Naive B cell (primary cell): ENCODE measurements at places on chromosomes 2 and 18.

DNA sequence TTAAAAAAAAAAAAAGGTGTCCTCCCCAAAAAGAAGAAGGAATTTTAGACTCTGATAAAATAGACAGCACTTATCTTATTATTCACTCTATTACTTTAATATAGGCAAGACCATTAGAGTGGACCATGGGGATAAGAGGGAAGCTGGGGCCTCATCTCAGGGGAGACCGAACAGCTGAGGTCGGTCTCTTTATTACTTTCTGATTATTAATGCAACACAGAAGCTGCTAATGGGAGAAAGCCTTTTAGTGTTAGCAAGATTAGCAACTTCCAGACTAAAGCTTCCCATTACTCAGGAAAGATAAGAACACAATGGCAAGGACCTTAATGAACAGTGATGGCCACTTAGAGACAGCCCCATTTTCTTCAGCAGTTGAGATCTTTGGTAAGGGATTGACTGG, 135.5 kb downstream of the TMEFF2 start:
- no peaks in the 10 kb centered on the region for H3K27me3 ChIP-seq
- H3K4me3 ChIP-seq, result no peak overlapping the region
- no peaks in the 10 kb centered on the region for H3K36me3 ChIP-seq
- H3K4me1 ChIP-seq, result no peaks in the 10 kb centered on the region
- no peak for DNase-seq

GRCh38 chr18:63433334-63433866, 11.1 kb upstream of the VPS4B start:
- H3K4me1 ChIP-seq, result no peaks in the 10 kb centered on the region
- no peak for DNase-seq
- H3K36me3 ChIP-seq, result no peaks in the 10 kb centered on the region
- H3K4me3 ChIP-seq, result no peak overlapping the region

DNA sequence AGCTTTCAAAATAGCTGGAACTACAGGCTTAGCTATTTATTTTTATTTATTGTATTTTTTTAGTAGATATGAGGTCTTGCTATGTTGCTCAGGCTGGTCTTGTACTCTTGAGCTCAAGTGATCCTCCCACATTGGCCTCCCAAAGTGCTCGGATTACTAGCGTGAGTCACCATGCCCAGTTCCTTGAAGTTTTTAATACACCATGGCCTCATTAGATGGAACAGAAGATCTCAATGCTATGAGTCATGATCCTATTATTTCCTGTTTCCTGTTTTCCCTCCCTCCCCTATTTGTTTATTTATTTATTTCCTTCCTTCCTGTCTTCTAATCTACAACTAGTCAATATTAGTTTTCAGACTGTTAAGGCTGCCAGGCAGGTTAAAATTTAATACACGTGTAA, 309.0 kb downstream of the CMPK2 start:
- H3K4me1 ChIP-seq, result no peaks in the 10 kb centered on the region
- no peak for DNase-seq
- H3K27me3 ChIP-seq, result no peaks in the 10 kb centered on the region
- H3K4me3 ChIP-seq, result no peak overlapping the region
- no peaks in the 10 kb centered on the region for H3K36me3 ChIP-seq

DNA sequence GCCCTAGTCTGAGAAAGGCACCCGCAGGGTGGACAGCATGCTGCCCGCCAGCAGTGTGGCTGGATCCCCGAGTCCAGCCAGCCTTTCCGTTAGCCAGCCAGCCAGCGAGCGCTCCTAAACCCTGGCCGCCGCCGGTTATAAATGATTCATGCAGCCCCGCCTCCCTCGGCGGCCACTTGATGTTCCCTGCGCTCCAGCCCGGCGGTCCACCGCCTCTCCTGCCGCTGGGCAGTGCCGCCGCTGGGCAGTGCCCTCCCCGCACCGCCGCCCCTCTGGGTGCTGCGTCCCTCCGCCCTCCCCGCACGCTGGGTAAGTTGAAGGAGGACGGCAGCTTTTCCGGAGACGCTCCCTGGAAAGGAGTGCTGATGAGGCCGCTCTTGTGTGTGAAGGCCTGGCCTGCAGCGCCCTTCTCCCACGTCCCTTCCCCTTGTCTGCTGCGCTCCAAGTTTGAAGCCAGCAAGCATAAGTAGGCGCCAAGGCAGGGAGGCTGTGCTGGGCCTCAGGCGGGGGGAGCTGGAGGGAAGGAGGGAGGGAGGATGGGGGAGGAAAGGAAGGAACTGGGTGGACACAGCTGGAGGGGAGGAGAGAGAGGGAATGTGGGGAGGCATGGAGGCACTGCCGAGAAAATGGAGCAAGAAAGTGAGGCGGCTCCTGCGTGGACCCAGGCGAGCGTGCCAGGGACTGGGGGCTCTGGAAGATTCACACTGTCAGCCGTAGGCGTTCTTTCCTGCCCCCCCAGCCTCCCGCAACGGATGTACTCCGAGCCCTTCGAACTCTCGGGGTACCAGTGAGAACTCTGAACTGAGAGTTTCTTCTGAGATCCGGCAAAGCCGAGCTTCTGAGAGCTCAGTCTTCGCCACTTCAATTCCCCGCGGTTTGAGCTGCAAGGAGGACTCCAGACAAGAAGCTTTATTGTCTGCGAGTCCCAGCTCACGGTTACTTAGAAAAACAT, 131.9 kb downstream of the GLI2 start:
- H3K27ac ChIP-seq, result no peak overlapping the region
- H3K4me3 ChIP-seq, result no peak overlapping the region
- peaks cover 48% of the 10 kb centered on the region for H3K27me3 ChIP-seq

- DNase-seq, result no peak
- no peaks in the 10 kb centered on the region for H3K36me3 ChIP-seq
- H3K27ac ChIP-seq, result no peak overlapping the region
- peaks cover 55% of the 10 kb centered on the region for H3K27me3 ChIP-seq
Observed at GRCh38 chr2:196589419-196589818, 50.1 kb upstream of the CCDC150 start.

DNA sequence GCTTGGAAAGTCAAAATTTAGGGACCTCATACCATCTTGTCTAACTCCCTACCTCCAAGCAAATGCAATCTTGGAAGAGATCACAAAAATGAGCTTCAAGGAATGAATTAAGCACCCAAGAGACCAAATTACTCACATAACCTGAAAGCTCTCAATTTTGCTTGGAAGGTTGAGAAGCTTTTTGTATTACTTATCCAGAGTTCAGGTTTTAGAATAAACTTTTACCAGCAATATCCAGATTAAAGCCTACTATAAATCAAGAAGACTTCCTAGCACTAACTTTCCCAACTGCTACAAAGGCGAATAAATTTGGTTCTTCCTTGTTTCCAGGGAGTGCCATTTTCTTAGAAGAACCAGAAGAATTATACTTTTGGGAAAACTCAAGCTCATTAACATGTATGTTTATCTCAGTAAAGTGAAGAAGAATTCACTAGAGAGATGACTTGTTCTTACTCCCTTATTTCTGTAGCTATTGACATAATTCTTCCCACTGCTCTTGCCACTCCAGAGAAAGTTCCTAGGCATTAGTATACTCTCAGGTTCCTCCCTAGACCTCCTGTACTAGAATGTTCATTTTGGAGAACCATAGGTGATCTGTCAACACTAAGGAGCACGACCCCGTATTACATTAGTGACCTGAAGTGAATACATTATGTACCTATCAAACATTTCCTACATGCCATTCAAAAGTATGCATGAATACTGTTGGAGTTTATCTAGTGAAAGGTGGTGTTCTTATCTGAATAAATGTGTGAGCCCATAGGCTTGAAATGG, 18.0 kb upstream of the STPG4 start:
- peaks cover 74% of the 10 kb centered on the region for H3K4me1 ChIP-seq
- H3K4me3 ChIP-seq, result peak overlapping the region; percentile 99
- H3K36me3 ChIP-seq, result no peaks in the 10 kb centered on the region

DNA sequence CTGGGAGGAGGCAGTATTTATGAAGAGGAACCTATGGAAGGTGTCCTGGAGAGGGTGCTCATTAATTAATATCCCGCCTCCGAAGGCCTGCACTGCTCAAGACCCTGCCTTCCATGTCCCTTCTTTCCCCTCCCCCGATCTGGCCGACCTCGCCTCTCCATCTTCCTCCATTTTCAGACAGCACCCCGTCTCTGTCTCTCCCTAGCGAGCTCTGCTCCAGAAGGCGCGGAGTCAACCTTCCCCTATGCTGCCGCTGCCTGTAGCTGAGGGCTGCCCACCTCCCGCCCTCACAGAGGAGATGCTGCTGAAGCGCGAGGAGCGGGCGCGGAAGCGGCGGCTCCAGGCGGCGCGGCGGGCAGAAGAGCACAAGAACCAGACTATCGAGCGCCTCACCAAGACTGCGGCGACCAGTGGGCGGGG, 1.1 kb upstream of the WBP1 start:
- peak overlapping the region; percentile 99 for H3K27ac ChIP-seq
- peaks cover 63% of the 10 kb centered on the region for H3K4me1 ChIP-seq
- no peaks in the 10 kb centered on the region for H3K27me3 ChIP-seq
- no peaks in the 10 kb centered on the region for H3K36me3 ChIP-seq
- H3K4me3 ChIP-seq, result peak overlapping the region; percentile 99

- no peak overlapping the region for H3K27ac ChIP-seq
- peaks cover 86% of the 10 kb centered on the region for H3K4me1 ChIP-seq
- H3K4me3 ChIP-seq, result peak overlapping the region; percentile 45
- no peak for DNase-seq
Observed at GRCh38 chr18:51038110-51038509, 8.1 kb downstream of the SMAD4 start.

DNA sequence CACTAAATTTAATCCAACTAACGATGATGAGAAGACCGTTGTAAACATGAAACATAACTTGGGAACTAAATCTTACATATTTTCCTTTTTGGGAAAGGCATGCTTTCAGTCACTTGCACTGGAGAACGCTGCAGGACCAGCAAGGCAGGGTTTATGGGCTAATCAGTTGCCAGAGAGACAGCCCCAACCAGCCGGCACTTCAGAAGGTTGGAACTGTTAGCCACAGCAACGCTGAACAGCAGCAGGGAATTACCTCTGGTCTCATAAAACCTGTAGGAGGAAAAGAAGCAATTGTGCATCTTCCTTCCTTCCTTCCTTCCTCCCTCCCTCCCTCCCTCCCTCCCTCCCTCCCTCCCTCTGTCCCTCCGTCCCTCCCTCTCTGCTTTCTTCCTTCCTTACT, 33.9 kb upstream of the SIX2 start:
- H3K4me1 ChIP-seq, result no peaks in the 10 kb centered on the region
- H3K4me3 ChIP-seq, result no peak overlapping the region
- no peaks in the 10 kb centered on the region for H3K36me3 ChIP-seq
- DNase-seq, result no peak
- H3K27ac ChIP-seq, result no peak overlapping the region
- peaks cover 43% of the 10 kb centered on the region for H3K27me3 ChIP-seq

GRCh38 chr2:241932899-241933178, 63.3 kb downstream of the RTP5 start:
- H3K27ac ChIP-seq, result no peak overlapping the region
- no peaks in the 10 kb centered on the region for H3K4me1 ChIP-seq

- no peak overlapping the region for H3K4me3 ChIP-seq
- H3K27ac ChIP-seq, result no peak overlapping the region
- no peak for DNase-seq
- H3K36me3 ChIP-seq, result no peaks in the 10 kb centered on the region
Observed at GRCh38 chr2:155689791-155690190, 642.7 kb downstream of the NR4A2 start.

DNA sequence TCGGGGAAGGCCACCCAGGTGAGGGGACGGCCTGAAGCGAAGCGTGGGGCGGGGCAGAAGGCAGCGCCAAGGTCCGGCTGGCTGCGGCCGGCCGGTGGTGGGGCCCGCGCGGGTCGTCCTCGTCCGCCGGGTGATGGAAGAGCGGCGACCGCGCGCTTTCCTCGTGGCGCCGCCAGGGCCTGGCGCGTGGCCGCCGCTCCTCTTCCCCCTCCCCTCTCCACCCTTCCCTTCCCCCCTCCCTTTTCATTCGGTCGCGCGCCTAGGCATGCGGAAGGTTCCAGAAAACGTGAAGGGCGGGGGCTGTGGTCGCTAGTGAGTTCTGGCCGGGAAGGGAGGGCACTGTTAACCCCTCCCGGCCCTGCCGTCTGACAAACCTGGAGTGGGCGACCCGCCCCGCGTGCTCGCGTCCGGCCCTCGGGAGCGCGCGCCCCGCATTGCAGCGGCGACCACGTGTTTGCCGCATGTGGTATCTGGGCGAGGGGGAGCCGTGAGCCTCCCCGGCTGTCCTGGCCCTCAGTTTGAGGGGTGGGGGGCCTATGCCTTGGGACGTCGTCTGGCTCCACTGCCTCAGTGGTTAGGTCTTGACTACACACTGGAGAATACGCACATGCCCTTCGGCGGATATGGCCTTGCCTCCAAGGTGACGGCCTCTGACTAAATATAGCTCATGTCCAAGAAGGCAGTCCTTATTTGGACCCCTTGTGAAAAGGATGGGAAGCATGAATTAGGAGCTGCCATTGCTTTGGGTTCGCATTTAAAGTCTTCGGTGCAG, 579 bp downstream of the MAT2A start:
- peak overlapping the region; percentile 80 for H3K27ac ChIP-seq
- H3K27me3 ChIP-seq, result no peaks in the 10 kb centered on the region

DNA sequence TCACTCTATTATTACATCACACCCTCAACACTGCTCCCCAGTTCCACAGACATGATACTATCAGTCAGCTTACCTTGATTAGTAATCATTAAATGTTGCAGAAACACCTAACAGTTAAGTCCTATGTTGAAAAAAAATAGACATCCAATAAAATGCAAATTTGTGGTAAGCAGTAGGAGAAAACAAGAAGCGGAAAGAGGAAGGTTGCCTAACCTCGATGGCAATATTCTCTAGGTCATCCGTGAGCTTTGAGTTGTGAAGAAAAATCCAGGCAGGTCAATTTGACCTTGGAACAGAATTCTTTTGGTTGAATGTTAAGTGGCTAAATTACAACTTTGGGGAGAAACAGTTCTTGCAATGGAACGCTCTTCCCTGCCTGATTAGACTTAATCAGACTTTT, 264.4 kb downstream of the AFF3 start:
- no peaks in the 10 kb centered on the region for H3K27me3 ChIP-seq
- H3K36me3 ChIP-seq, result peaks cover 38% of the 10 kb centered on the region
- DNase-seq, result no peak
- H3K4me1 ChIP-seq, result peaks cover 58% of the 10 kb centered on the region

DNA sequence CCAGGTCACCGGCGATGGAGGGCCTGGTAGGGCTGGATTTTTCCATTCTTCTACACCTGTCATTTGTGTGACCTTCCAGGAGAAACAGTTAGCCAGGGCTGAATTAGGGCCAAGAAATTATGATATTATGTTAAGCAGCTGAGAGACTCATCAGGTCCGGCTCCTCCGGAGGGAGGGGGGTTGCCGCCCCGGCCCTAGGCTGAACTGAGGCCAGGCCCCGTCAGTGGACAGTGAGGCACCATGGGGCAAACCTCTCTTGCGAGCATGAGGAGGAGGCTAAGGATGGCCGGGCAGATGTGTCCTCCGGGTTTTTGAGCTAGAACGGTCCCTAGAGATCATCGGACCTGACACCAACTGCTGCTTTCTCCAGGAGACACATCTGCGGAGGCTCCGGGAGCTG, 150.1 kb downstream of the SOX11 start:
- no peaks in the 10 kb centered on the region for H3K4me1 ChIP-seq
- H3K4me3 ChIP-seq, result no peak overlapping the region
- no peak overlapping the region for H3K27ac ChIP-seq
